ENCODE measurements at places on chromosomes 4 and X.

DNA sequence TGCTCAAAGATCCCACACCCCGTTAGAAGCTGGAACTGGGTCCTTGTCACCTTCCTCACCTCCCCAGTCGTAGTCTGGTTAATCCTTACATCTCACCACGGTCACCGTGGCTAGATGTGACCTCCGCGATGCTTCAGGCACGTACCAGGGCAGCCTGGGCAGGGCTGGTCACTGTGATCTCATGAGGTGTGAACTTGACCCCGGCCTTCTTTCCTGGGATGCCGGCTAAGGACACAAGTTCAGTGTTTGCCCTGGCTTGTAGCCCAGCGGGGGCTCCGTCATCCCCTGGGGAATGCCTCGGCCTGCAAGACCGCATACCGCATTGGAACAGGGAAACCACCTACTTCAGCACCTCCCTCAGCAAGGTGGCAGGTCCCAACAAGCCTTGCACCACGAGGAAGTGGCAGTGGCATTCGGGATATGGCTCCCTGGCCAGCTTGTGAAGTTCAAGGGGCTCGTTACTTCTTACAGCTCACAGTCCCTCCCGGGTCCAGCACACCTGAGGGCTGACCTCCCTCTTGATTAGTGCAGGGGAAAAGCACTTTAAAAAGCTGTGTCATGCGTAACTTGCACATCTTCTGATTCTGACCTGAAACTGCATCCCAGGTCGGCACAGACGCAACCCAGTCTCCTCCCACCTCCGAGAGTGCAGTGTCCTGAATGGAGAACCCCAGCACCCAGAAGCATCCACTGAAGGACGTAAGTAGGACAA, 25.9 kb downstream of the NOP14 start:
- no peak for DNase-seq

GRCh38 chr4:3044870-3045819, 29.2 kb downstream of the HTT-AS start:
- peak; percentile 51 for DNase-seq

GRCh38 chr4:972651-973424, 531 bp downstream of the DGKQ start:
- DNase-seq = peak; percentile 12

DNA sequence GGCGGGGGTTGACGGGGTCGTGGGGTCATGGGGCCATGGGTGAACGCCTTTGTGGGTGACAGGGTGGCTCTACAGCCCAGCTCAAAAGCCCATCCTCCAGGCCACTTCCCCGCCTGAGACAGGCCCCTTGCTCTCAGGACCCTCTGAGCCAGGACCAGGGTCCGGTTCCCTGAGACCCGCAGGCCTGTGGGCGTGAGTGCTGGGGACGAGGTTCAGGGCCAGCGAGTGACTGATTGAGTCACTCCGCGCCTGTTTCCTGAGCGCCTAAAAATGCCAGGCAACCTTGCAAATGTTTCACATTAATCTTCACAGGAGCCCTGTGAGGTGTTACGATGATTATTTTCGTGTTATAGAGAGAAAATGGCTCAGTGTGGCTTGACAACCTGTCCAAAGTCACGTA, 97.8 kb downstream of the ZNF674 start:
- DNase-seq = no peak

GRCh38 chr4:177322881-177323280, 13.2 kb downstream of the NEIL3 start:
- peak; percentile 70 for DNase-seq

DNA sequence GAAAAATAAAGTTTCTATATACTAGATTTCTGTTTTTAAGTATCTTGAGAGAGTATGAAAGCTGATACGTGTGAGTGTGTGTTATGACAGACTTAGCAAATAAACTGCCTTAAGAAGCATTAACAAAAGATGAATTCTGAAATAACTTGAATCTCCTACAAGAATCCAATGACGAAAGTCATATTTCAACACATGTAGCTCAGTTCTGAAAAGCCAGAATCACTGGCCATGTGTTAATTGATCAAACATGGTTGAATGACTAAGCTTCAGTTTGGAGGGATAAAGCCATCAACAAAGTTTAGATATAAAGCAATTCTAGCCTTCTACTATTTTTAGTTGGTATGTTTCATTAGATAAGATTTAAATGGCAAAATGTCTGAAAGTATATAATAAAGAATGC, 88.5 kb upstream of the ETNPPL start:
- peak; percentile 48 for DNase-seq

DNA sequence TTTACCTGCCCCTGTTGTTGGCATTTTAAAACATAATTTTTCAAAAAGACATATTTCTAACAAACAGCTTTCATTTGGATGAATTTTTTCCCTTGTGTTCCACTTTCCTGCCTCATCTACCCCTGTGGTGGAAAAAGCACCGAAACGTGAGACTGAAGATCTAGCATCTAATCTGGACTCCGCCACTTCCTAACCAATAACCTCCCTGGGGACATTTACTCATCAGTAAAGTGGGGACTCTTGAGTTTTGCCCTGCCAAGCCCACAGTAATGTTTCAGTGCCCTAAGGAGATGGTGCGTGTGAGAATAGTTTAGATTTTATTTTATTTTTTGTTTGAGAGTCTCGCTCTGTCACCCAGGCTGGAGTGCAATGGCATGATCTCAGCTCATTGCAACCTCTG, 56.7 kb downstream of the ADGRG2 start:
- DNase-seq = no peak
